NCI-H1694 (cell line): ENCODE measurements at places on chromosomes 1 and 21.

- DNase-seq = no peak
Measured at GRCh38 chr21:33510826-33511225, 19.3 kb upstream of the DNAJC28 start.

DNA sequence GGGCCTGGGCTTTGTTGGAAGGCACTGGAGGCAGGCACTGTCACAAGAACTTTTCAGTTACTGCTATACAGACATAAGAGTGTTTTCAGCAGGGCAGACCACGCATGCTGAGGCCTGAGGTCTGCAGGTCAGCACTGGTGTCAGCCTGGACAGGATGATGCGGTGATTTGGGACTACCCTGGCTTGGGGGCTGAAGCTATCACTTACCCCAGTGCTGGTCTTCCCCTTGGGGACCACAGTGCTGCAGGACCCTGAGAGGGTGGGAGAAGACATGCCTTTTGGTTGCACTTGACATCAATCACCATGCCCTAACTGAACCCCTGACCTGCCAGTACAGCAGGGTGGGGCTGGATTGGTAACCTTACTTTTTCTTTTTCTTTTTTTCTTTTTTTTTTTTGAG lies 9.2 kb downstream of the DMRTB1 start:
- no peak for DNase-seq

DNA sequence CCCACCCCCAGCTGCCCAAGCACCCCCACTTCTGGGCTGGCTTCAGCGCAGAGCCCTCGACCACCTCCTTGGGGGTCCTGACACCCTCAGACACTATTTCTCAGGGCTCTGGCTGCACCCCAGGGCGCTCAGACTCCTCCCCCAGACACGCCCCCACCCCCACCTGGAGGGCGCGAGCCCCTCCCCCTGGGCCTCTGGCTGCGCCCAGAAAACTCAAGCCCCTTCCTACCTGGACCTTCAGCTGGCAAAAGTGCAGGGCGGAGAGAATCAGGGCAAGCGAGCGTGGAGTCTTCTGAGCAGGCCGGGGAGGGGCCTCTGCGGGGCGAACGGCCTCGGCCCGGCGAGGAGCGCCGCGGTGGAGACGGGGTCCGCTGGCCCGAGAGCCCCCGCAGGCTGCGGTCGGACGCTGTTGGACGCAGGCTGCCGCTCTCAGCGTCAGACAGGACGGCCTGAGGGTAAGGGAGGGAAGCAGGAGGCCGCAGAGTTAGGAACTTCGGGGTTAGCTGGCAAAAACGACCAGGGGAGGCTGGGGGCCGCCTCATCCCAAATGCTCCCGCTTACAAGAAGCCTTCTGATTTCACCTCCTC lies 17.4 kb upstream of the NBPF1 start:
- no peak for DNase-seq

- DNase-seq = no peak
Measured at GRCh38 chr1:170938281-170938680, 2.9 kb downstream of the MROH9 start.

DNA sequence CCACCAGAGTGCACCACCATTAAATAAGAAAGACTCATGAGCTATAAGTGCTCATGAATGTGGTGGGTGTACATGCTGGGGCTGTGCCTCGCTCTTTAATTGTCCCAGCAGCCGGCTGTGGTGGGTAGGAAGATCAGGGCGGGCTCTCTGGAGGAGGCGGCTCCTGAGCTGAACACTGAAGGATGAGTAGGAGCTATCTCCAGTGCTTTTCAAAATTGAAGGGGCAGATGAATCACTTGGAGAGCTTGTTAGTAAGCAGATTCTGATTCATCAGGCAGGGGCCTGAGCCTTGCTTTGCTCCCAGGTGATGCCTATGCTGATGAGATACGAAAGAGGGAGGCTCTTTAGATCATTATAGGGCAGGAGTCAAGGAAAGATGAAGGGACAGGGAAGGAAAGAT lies 54.1 kb downstream of the ETS2 start:
- DNase-seq = no peak

DNA sequence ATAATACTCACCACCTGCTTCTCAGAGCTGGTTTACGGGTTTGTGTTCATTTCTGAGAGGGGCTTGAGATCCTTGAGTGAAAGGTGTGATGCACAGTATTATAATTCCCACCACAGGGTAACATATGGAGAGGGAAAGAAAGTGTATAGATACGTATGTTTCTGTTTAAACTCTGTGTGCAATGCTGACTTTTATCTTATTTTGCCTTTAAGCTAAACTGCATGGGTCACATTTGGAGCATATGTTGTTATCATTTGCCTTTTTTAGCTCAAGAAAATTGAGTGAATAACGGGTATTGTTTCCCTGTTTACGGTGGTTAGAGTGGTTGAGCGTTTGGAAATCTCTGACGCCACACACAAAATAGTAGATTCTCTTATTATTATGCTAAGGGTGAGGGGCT lies 191.1 kb upstream of the NFIA start:
- DNase-seq = no peak

GRCh38 chr21:39422527-39423241 lies 22.9 kb downstream of the LCA5L start:
- DNase-seq = no peak

- no peak for DNase-seq
Measured at GRCh38 chr1:38534473-38534823, 325.1 kb downstream of the RRAGC start.

DNA sequence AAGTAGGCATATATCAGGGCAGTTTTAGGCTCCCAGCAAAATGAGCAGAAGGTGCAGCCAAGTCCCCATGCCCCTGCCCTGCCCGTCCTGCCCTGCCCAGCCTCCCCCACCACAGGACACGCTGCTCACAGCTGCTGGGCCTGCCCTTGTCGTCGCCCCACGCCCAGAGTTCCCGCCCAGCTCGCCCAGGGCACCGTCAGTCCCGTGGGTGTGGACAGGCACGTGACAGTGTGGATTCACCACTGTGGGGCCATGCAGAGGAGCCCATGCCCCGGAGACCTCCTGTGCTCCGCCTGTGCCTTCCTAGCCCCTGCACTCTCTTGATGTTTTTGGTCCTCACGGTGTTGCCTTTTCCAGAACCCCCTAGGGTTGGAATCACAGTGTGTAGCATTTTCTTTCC lies 7.0 kb downstream of the FAAP20 start:
- DNase-seq = no peak
